ENCODE measurements at places on chromosomes 6 and 20.

- DNase-seq = no peak
These were observed 48.0 kb downstream of the CDC5L start for GRCh38 chr6:44435500-44435899.

DNA sequence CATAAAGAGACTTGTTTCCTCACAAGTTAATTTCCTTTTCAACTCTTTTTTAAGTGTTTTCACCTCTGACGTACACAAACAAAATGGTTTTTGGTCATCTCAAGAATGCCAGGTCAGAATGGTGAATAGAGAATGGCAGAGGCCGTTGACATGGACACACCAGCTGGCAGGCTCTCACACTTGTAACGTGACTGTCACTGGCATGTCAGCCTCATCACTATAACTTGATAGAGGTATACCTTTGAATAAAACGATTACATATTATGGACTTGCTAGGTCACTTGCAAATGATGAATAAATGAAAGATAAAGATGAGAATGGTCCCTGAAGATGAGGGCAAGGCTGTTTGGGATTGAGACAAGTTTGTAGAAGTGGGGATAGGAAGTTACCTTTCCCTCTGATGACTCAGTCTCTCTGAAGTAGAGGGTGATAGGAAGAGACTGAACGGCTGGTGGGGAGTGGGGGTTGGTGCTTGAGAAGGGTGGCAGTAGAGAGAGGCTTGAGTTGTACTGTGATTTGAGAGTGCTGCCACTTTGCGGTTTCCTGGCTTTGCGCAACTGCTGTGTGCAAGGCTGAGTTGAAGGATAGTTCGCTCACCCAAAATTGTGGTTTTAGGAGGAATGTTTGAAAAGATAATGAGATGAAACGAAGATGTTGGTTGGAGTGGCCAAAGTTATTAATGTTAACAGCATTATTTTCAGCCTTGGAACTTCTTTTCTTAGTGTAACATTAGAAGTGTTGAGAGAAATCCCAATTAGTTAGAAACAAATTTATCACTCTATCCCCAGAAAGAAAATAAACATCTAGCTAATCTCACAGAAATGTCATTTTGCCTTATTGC is 30.3 kb downstream of the TBPL1 start:
- DNase-seq = no peak

GRCh38 chr20:45269754-45270270 is 15.4 kb upstream of the SLPI start:
- DNase-seq = no peak

DNA sequence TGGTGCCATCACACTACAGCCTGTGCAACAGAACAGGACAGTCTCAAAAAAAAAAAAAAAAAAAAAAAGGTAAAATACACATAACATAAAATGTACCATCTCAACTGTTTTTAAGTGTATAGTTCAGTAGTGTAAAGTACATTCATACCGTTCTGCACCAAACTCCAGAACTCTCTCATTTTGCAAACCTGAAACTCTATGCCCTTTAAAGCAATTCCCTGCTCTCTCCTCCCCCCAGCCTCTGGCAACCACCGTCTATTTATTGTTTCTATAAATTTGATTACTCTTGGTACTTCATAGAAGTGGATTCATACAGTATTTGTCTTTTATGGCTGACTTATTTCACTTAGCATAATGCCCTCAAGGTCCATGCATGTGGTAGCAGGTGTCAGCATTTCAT is 12.9 kb downstream of the RIPOR2 start:
- no peak for DNase-seq

DNA sequence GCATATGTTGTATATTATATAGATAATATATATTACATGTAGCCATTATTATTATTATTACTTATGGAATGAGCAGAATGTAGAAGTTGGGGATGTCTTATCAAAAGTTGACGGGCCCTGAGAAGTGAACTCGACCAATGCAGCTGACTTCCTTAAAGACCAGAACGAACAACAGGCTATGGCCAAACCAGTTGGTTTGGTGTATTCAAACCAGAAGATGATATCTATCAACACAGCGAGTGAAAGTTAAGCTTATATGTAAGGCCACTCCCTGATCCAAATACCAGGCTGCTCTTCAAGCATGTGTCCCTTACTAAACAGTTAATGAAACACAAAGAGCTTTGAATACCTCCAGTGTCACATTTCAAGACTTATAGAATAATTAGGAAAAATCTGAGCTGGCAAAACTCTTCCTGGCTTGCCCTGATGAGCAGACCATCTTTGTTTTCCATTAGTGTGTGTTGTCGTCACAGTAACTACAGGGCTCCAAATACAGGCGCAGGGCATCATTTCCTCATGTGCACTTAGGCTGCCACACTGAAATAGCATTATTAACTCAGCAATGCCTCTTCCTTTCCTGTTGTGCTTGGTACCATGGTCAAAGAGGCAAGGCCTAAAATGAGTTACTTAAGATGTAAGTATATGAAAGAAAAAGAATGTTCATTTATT is 6.6 kb downstream of the FILIP1 start:
- DNase-seq = no peak

DNA sequence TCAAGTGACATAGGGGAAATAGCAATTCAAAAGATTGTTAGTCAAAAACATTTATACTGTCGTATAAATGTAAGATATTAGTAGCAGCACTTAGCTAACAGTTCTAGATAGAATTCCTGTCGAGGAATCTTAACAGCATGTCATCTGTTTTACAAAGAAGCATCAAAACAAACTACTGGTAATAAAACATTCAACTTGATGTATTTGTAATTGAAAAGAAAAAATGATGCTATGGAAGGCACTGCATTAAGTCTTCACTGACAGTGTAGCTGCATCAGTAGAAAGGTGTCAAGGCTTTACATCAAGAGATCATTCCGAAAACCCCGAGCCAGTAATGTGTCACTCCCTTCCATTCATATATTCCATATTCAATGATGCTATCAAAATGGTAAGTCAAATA is 223.5 kb downstream of the TBC1D32 start:
- no peak for DNase-seq

GRCh38 chr6:83114164-83114563 is 46.7 kb downstream of the DOP1A start:
- no peak for DNase-seq

DNA sequence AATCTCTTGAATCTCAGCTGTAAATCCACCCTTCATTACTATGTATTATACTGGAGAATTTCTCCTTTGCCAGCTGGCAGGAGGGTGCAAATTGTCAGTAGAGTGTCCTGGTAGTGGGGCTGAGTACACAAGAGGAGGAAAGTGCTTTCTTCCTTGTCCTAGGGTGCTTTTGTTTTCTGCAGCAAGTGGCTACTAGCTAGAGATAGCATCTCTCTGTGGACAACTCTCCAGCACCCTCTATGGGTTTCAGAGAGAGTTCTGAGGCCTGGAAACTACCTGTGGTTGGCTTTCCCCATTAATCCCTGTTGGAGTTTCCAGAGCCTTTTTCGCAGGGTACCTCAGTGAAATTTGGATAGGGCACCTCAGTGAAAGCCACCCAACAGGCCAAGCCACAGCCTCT is 422.5 kb upstream of the RGS17 start:
- DNase-seq = no peak

GRCh38 chr20:38135651-38136420 is 29.2 kb downstream of the TGM2 start:
- DNase-seq = no peak

- DNase-seq = no peak
These were observed 654.5 kb upstream of the PTCHD4 start for GRCh38 chr6:48765352-48765961.

GRCh38 chr6:135014353-135014832 is 40.2 kb downstream of the HBS1L start:
- DNase-seq = no peak

- no peak for DNase-seq
These were observed 7.3 kb downstream of the EDN1 start for GRCh38 chr6:12297363-12298016.

- DNase-seq = no peak
These were observed 56.9 kb downstream of the RTN4IP1 start for GRCh38 chr6:106572436-106572835.

DNA sequence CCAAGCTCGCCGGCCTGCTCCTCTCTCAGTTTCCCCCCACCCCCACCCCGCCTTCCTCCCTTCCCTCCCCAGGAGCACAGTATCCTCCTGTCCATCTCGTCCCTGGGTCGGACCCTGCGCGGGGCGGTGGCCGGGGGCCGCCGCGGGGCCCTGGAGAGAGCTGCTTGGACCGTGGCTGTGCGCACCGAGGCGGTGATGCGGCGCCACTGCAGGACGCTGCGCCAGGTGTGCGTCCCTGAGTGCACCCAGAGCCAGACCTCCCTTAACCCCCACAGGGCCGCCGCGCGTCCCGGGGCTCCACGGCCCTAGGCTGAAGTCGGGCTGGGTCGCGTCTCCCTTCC is 2.2 kb downstream of the C20orf204 start:
- no peak for DNase-seq

DNA sequence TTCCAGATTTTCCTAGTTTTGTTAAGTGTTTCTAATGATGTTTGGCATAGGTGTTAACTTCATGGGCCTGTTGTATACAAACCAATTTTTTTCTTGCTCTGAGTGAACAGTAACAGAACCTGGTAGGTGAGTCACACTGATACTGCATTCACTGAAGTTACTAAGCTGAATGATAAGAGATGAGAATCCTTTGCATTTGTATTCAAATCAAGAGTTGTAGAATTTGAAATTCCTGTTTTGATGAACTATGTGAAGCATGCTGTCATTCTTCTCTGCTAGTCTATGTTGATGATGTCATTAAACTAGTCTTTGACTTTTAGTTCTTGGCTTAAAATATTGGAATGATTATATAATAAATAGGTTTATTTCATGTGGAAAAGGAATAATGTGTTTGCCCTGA is 37.9 kb downstream of the PTPRA start:
- DNase-seq = no peak

DNA sequence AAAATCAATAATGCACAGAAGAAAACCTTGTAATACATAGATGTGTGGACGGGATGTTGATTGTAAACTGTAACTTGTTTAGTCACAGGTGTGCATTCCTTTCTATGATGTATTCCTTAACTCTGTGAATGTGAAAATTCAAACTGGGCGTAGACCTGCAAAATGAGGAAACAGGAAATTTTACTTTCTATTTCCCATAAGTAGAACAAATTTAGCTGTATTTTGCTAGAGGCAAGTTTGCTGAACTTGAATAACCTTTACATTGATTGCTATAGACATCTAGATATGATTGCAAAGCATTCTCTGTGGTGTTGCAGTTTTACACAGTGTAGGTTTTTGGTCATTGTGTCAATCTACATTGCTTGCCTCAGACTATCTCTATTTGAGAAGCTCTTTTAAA is 368.4 kb upstream of the MAN1A1 start:
- no peak for DNase-seq

GRCh38 chr20:25356271-25356933 is 34.2 kb downstream of the ABHD12 start:
- DNase-seq = no peak

DNA sequence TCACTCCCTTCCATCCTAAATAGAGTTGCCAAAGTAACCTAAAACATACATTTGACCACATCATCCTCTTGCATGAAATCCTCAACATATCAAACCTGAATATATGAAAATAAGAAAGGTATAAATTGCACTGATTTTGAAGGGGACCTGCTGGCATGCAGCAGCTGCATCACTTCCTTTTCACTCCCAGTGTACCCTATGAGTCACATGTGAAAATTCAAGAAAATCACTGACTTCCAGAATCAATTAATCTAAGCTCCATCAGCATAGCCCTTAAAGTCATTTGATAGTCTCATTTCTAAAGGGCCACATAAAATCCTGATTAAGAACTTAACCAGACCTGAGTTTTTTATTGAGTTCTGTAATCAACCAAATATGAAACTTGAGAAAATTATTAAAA is 24.3 kb downstream of the SNX14 start:
- no peak for DNase-seq

- no peak for DNase-seq
These were observed 124.0 kb upstream of the SLC2A12 start for GRCh38 chr6:134176264-134176975.

DNA sequence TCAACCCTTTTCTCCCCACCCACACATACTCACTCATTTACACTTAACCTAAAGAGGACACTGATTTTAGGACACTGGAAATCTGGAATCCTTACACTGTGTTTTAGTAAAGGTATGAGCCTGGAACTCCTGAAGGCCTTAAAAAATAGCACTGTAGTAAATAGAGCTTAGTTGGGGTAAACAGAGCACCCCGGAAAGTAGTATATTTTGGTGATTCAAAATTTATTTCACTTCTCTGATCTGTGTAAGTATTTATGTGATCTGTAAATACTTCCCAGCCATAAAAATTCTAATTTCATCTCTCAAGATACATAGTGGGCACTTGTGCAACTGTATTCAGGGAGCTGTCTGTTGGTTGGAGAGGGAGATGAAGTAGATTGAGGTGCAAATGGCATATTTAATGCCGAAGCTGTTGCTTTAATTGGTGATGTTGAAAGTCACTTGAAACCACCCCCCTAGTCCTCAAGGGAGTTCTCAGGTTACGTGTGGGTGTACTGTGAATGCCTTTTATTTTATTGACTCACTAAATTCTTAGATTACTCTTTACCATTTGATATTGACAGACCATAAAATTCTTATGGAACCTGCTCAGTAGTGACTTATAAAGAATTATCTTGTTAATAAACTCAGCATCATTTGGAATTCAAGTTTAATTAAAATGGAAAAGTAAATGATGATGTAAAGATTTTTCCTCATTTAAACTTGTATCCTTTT is 154.9 kb downstream of the SOX4 start:
- no peak for DNase-seq

DNA sequence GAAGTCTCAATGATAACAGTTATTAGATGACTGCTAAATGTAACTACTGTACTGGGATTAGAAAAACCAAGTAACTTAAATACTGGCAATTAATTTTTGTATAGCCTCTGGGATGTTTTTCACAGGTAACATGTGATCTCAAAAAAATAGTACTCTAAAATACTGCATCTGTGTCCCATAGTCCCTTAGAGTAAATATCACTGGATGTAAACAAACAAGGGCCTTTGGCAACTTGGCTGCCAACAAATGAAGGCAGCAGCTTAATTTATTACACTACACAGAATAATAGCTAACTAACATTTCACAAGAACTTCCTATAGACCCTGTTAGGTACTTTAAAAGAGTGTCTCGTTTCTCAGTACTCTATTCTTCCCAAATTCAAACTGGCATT is 14.0 kb downstream of the ARHGAP18 start:
- DNase-seq = no peak

- no peak for DNase-seq
These were observed 59.6 kb upstream of the RNF24 start for GRCh38 chr20:4074877-4075455.

GRCh38 chr20:61185181-61185580 is 66.9 kb upstream of the CDH4 start:
- no peak for DNase-seq

DNA sequence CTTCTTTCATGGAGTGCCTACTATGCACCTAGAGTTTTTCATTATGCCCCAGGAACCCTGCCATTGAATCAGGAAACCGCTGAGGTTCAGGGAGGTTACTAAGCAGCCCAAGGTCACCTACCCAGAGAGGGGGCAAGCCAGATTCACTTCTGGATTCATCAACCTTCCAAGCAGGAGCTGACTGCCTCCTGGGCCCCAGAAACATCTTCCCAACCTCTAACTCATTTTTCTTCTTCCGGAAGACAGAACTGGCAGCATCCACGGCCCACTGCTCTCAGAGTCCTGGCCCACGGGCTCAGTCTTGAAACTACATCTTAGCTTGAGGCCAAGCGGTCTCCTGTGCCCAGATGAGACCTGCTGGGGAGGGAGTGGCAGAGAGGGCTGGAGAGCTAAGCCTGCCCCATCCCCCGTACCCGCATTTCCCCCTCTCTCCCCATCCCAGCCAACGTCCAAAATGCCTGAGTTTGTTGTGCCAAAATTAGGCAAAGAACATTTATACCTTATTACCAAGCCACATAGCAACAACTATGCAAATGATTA is 281.0 kb downstream of the CDC5L start:
- no peak for DNase-seq

All from GM04504 (cell line).